ENCODE measurements at places on chromosomes 5 and 9.

- DNase-seq: no peak
Measured at GRCh38 chr9:2138646-2139045, 123.5 kb downstream of the SMARCA2 start.

- DNase-seq: no peak
Measured at GRCh38 chr5:59517926-59518585, 375.5 kb downstream of the PDE4D start.

DNA sequence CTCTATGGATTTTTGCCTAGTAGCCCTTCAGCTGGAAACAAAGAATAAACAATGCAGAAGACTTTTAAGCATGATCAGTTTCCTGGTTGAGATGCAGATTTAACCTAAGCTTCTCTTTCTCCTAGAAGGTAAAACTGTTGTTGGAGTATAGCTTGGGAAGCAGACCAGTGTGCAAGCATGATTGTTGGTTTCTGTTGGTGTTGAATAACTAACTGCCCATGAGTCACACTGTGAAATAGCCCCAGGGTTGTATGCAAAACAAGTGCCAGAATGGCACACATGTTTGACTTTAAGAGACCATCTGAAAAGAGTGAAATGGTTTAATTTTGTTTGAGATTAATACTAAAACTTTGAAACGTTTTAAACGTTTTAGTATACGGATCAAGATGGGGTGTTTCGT lies 227.1 kb downstream of the ARHGEF28 start:
- DNase-seq: no peak

DNA sequence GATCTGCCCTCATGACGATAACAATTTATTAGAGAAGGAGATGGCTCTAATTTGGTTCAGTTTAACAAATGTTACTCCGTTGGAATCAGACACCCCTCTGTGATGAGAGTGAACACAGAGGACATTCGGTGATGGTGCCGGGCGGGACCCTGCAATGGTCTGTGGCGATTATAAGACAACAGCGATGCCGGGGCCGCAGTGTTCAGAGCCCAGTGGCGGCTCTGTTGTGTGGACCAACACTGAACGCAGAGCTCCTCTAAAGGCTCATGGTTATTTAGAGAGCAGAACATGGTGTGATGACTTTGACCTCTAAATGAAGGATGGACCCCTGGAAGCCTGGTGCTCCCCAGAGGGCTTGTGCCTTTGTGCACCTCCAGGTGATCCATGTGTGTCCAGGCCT lies 21.2 kb downstream of the UBE2QL1 start:
- no peak for DNase-seq

DNA sequence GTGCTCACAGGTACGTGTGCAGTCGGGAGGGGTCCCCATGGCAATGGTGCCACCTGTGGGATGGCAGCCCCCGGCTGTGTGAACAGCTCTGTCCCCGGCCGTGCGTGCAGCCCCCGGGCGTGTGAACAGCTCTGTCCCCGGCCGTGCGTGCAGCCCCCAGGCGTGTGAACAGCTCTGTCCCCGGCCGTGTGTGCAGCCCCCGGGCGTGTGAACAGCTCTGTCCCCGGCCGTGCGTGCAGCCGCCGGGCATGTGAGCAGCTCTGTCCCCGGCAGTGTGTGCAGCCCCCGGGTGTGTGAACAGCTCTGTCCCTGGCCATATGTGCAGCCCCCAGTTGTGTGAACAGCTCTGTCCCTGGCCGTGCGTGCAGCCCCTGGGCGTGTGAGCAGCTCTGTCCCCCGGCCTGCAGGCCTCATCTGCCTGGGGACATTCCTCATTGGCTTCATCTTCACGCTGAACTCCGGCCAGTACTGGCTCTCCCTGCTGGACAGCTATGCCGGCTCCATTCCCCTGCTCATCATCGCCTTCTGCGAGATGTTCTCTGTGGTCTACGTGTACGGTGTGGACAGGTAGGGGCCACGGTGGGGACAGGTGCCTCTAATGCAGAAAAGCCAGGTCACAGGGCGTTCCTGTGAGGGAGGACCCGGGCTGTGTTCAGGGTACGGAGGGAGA lies 5.9 kb upstream of the SLC6A18 start:
- no peak for DNase-seq

DNA sequence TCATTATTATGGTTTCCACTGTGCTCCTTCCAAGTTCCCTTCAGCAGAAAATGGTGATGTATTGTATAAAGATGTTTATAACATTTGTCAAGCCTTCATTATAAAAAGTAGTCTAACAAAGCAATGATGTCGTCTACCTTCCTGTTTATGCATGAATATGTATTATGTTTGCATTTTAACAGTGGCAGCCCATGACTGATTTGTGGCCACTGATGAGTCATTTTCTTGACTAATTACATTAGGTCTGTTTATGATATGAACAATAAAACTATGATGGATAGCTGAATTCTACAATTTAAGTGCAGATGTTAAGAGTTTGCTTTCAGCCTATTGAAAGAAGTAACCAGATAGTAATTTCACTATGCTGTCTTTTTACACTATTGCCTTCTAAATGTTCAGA lies 75.4 kb upstream of the ADAMTS19 start:
- no peak for DNase-seq

- DNase-seq: no peak
Measured at GRCh38 chr9:124278054-124278540, 20.3 kb downstream of the NEK6 start.

GRCh38 chr5:10441992-10442435 lies 335 bp downstream of the ROPN1L start:
- DNase-seq: no peak

GRCh38 chr5:491119-491855 lies 33.0 kb downstream of the SLC9A3 start:
- DNase-seq: no peak

DNA sequence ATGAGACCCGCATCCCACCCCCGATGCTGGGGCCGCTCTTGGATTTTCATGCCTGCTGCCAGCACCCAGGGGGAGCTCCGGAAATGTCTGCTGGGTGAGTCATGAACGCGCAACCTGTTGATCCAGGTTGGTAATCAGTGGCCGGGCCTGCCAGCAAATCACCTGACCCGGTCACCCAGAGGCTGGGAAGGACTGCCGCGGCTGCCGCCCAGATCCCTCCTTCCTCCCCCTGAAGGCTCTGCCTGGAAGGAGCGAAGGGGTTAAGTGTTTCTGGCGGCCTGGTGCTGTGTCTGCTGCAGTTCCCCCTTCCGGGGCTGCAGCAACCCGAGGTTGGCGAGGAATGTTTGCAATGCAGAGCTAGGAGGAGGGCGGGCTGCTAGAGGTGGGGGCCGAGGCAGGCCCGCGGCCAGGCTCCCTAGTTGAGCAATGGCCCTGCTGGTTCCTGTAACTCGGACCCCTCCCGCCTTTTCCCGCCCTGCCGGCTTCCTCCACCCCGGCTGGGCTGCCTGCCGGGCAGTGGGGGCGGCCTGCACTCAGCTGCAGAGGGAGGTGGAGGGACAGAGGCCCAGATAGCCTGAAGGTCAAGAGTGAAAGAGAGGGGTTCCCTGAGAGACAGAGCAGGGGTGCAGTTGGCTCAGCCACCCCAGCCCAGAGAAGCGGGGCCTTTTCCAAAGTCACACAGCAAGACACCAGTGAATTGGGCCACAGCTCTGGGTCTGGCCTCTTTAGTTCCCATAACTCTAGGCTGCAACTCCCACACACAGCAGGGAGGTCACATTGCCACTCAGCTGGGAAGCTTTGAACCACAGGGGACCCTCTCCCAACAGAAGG lies 156.3 kb upstream of the IER5L start:
- DNase-seq: peak; percentile 74

DNA sequence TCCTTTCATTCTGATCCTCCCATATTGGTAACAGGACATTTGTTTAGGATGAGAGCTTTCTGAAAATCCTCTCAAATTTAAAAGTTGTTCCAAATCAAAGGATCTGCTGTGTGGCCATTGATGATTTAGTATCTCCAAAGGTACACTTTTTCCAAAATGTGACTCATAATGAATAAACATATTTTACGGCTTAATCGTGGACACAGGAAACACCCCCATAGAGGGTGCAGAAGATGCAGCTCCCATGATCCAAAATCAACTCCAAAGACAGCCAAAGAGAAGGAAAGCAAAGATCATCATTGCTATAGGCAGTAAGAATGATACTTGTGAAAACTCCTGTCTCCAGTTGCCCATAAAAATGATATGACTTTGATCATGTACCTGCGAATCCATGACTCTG lies 239.7 kb downstream of the PIK3R1 start:
- no peak for DNase-seq

- DNase-seq: no peak
Measured at GRCh38 chr5:595285-595875, 16.8 kb upstream of the CEP72 start.

GRCh38 chr5:126178521-126178920 lies 244.7 kb upstream of the GRAMD2B start:
- DNase-seq: peak; percentile 31
